ENCODE measurements at places on chromosomes 3 and 15.
A peak's percentile ranks its signal among the peaks of the same experiment; 100 is the strongest.

DNA sequence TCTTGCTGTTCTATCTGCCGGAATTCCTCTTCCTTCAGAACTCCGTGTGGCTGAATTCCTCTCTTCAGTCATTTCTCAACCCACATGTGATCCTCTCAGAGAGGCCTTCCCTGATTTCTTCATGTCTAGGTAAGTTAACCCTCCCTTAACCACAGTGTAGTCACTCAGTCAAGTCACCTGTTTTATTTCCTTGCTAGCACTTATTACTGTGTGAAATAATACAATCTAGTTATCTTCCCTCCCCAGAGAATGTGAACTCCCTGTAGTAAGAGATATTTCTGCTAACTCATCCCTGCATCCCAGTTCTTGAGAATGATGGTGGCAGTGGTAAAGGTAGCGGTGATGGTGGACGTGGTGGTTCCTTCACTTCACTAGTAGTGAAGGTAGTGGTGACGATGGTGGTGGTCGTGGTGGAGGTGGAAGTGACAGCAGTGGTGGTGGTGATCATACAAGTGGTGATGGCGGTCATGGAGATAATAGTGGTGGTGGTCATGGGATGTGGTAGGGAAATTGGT is 33.3 kb downstream of the COL6A5 start:
- no peak for DNase-seq

GRCh38 chr3:98554580-98554979 is 22.8 kb downstream of the GPR15 start:
- no peak for DNase-seq

DNA sequence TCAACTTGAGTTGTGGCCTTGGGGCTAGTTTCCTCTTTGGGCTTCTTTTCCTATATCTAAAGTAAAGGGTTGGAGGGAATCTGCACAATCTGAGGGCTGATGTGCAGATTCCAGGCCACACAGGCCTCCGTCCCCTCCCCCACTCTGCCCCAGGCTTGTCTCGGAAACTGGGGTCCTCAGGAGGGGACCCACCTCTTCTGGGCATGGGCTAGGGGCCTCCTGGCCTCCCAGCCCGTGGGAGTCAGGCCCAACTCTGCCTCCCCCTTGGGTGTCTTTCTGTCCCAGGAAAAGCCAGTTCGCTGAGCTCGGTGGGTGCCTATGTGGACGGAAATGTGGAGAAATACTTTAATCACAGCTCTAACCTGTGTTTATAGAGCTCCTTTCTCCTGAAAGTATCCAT is 4.8 kb downstream of the SMAD6 start:
- no peak for DNase-seq

DNA sequence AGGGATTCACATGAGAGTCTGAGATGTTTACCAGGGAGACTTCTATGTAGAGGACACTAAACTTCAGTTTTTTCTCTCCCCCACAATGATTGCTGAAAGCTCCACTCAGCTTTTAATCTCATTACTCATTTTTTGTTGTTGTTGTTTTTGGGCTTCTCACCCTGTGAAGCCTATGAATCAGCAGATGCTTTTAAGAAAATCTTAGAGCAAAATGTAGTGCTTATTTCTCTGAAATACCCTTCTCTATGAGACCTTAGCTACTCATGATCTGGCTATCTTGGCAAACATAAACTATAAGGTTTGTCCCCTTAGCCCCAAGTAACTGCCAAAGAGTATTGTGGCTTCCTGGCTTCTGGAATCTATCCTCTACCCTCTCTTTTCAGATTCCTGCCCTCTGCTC is 537.3 kb downstream of the OCA2 start:
- DNase-seq: no peak

DNA sequence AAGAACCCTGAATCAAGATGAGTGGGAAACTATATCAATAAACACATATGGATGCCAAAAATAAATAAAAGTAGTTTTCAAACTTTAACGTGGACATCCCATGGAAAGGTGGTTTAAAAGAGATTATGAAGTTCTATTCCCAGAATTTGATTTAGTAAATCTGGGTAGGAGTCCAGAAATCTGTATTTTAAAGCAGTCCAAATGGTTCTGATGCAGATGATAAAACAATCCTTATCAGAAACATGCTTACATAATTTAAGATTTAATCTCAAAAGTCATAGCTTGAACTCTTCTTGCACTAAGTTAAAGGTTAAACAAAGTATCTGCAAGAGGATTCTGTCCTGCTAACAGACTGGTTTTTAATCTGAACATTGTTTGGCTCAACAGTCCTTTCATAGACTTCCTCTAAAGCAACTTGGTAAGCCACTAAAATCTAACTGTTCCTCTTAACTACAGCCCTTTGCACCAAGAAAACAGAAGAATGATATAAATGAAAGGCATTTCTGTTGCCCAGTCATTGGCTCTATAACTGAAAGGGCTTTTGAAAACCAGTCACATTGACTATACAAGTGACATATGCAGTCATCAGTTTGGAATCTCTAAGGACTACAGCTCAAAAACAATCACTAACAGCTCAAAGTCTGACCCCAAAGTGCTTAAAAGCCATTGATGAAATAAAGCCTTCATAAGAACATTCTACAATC is 23.4 kb upstream of the MAP4 start:
- no peak for DNase-seq

DNA sequence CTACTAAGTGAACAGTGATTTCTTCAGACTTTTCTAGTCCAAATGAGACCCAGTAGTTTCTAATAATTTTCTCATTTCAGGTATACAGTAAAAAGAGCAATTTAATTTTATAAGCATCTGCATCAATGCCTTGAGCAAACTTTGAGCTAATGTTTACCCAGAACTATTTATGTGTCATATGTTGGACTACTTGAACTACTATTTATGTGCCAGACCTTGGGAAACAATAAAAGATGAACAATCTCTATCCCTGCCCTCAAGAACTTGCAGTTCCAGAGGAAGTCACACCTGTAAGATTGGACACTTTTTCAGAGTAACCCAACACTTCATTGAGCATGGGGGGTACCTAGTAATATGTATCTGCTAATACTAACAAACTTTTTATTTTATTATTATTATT is 2.3 kb upstream of the UBE3A start:
- no peak for DNase-seq

DNA sequence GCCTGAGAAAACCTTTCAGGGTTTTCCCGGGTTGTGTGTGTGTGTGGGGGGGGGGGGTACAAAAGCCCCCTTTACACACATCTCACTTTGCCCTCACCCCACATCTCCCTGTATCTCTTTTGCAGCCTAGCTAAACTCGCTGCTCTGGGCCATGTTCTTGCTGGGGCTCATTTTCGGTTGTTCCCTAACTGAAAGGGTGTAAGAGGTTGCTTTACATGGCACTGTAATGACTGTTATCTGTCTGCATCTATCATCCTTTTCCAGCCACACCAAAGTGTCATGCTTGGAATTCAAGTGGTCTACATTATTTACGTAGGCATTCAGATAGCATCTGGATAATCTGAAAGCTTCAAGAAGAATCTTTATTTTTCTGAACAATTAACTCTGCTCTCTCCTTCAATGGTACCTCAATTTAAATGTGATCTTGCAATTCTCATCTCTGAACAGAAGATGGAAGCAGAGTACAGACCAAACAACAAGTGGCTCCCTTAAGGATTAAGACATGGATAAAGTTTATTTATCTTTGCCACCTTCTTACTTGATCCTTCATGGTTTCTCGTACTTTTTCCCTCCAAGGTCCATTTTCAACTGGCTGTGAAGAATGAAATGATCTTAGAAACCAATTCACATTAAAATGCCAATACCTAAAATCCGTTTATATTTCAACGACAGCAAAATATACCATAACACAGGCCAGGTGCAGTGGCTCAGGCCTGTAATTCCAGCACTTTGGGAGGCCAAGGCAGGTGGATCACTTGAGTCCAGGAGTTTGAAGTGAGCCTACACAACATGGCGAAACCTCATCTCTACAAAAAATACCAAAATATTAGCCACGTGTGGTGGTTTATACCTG is 34.9 kb downstream of the DCLK3 start:
- DNase-seq: no peak

DNA sequence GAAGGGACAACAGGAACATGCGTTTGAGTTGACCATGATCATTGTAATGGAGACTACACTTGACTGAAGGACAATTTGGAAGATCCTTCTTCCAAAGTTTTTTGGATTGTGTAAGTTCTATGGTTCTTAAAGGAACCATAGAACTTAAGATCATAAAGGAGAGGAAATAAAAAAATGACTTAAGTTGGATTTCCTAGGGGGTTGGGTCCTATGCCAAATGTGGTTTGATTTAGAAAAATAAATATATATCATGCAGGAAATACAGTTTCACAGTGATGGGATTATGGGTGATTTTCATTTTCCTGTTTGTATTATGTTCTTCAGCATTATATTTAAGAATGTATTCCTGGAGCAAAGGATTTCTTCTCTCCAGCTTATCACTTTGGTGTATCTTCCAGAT is 305.5 kb upstream of the DPH6 start:
- no peak for DNase-seq

GRCh38 chr3:170038434-170039110 is 777 bp downstream of the GPR160 start:
- DNase-seq: no peak

- DNase-seq: no peak
Measured at GRCh38 chr15:92586383-92586942, 69.1 kb downstream of the FAM174B start.

DNA sequence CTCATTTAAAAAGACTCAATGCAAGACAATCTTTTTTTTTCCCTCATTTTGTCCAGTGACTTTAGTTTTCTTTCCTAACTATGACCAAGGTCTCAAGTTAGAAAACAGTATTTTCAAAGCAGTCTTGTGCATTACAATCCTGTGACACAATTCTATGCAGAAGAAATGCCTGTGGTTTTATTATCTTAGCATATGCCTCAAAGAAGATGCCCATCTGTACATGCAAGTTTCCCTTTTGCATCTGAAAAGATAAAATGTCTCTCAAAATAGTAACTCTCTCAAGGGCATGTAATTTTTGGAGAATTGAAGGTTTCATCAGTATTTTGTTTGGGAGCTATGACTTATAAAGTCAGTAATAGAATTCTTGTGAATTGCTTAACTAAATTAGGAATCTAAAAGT is 292.0 kb upstream of the SUCLG2 start:
- no peak for DNase-seq

GRCh38 chr3:193590088-193590856 is 2.7 kb upstream of the OPA1 start:
- DNase-seq: no peak

DNA sequence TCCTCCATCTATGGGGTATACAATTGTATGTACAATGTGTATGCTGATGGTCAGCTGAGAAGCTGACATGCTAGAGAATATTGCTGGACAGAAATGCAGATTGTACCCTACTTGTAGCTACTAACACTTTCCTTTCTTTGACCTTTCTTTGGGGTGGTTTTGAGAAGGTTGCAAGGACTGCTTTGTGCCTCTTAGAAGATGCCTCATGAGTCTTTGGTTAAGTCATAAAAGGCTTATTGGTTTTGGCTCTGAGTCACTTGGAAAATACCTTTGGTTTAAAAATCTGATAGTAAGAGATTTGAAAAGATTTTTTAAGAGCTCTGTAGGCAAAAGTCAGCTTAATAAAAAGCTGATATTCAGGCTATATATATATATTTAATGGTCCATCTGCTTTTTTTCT is 71.5 kb downstream of the ZMAT3 start:
- DNase-seq: no peak

GRCh38 chr15:79815468-79815867 is 81.3 kb downstream of the MTHFS start:
- DNase-seq: peak; percentile 42

- peak; percentile 26 for DNase-seq
Measured at GRCh38 chr15:57735891-57736290, 29.4 kb downstream of the POLR2M start.

DNA sequence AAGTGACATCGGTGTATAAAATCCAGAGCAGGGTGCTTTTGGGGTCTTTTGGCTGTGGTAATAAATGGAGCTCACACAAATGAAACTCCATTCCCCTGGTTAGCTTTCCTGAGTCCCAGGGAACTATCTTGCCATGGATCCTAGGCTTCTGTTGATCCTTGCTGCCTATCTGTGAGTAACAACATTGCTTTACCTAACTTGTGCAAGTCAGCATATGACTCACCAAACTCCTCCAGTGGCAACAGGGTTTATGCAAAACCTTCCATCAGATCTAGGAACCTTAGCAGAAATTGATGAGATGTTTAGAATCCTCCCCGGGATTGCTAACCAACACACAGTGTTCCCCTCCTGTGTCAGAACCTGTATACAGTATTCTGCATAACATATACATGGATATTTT is 105.4 kb downstream of the SCAPER start:
- DNase-seq: no peak

DNA sequence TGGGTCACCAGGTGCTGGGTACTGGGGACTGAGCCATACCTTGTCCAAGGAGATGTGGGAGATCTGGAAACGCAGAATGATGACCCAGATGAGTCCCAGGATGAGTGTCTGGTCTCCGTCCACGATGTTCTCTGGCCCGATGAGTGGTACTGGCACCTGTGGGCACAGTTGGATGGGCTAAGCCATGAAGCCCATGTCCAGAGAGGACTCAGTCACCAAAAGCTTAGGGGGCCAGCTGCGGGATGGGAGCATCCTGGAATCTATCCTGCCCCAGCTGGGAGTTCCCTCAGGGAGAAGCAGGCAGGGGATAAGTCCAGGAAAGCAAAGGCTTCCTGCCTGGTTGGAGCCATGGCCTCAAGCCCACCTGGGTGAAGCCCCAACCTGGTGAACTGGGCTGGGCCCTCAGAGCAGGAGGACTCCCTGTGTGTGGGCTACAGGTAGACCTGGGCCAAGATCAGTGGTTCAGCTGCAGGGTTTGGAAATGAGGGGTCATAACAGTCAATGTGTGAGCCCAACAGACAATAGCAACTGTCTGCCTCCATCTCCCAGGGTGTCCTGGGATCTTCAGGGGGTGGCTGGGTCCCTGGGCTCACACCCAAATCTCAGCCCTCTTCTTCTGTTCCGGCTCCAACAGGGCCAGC is 3.7 kb downstream of the SPTBN5 start:
- no peak for DNase-seq

DNA sequence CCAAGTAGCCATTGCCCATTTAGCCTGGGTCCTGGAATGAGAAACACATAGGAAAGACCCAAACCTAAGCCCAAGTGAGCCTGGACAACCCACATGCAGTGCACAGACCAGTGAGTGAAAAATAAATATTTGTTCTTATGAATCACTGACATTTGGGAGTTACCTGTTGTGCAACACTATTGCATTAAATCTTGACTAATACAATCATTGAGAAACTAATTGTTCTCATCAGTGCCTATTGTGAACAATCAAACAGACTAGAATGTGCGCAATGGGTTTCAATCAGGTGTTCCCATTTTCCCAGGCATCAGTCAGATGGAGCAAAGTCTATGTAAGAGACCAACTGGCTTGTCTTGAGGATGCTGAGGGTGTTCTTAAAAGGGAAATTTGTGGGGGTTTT is 54.7 kb upstream of the CNOT10 start:
- no peak for DNase-seq
